ENCODE measurements at places on chromosomes 2 and 18.
A peak's percentile ranks its signal among the peaks of the same experiment; 100 is the strongest.

DNA sequence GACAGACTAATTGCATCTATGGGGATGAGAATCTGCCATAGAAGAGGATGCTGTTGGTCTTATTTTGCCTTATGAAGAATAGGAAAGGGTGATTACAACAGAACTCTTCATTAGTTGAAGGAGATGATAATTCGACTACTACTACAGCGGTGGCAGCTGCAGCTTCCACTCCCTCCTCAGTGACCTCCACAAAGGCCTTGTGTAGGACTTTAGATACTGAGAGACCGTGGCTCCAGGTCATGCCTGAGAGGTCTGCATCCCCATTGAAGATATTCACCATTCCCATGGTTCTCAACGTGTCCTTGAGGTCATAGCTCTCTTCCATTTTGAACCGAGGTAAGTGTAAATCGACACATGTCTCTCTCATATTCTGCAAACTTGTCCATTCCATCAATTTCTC lies 6.4 kb downstream of the SERPINB4 start:
- no peak for DNase-seq

GRCh38 chr18:8348051-8348720 lies 261.1 kb upstream of the RAB12 start:
- no peak for DNase-seq

DNA sequence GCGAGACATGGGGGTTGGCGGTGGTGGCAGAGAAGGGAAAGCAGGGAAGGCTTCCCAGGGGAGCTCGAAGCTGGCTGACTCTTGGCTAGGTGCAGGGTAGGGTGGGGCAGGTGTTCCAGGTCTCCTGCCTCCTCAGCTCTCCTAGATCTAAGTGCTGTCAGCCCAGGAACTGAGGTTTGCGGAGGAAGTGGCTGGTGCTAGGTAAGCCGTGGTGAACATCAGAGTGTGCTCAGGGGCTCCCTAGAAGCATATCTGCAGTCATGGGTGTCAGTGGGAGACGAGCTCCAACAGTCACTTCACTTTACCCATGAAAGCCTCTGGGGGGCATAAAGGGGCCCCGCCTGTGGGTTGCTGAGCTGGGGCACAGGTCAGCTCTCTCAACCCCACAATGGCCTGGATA lies 34.1 kb downstream of the ARHGEF4 start:
- DNase-seq: no peak

- DNase-seq: no peak
Observed at GRCh38 chr2:71423817-71424420, 29.4 kb upstream of the DYSF start.

DNA sequence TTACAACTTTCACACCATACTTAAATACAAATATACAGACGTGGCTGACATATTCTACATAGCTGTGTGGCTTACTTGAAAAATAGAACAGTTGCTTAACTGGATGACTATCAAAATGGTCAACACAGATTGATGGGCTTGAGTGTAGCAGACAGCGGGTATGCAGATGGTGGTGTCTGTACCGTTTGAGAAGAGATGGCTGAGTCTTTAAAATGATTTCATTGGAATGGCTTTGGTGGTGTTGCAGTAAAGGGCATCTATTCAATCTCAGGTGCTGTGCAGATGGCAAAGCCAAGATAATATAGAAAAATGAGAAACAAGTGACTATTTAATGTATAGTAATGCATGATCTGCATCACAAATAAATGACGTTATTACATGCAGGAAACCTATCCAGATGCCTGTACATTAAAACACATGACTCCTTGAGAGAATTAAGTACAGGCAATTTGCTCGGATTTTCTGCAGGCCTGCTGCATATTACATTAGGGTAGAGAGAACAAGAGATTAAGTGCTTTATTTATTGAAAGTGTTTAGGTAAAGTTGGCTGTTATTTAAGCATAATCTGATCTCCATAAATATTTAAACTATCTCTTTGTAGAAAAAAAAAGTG lies 68.5 kb downstream of the AGPS start:
- DNase-seq: no peak

- no peak for DNase-seq
Observed at GRCh38 chr2:235723811-235724465, 230.1 kb downstream of the AGAP1 start.

DNA sequence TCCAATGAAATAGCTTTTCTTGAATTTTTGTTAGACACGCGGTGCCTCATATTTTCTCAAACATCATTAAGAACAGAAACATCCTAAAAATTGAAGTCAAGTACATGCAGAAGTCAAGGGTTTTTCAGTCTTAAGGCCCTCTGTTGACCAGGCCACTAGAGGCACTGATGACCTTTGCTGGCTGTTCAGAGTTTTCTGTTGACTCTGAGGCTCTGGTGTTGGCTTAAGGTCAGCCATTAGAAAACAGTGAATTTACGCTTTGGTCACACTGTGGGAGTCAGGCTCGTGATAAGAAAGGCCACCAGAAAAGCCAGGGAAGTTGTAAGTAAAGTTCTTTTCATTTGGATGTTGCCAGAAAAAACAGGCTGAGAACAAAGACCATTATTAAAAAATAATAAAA lies 5.8 kb upstream of the UPP2 start:
- DNase-seq: no peak

GRCh38 chr2:24380820-24381219 lies 20.5 kb upstream of the ITSN2 start:
- no peak for DNase-seq

- no peak for DNase-seq
Observed at GRCh38 chr2:124437811-124438210, 412.7 kb downstream of the CNTNAP5 start.

- DNase-seq: no peak
Observed at GRCh38 chr2:239376351-239376750, 24.5 kb downstream of the HDAC4 start.

DNA sequence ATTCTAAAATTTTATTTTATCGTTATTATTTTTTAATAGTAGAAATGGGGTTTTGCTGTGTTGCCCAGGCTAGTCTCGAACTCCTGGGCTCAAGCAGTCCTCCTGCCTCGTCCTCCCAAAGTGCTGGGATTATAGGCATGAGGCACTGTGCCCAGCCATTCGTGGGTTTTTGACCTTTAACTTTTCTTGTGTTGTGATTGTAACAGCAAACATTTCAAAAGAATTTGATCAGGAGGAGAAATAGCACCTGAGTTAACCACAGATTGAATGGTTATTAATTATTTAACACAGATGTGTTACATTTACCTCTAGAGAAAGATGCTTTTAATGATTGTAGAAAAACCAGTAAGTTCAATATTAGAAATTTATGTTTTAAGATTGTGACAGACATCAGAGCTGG lies 132.0 kb downstream of the HAUS1 start:
- DNase-seq: no peak

- DNase-seq: no peak
Observed at GRCh38 chr2:216690456-216690852, 4.9 kb downstream of the IGFBP5 start.

- DNase-seq: peak; percentile 6
Observed at GRCh38 chr2:84495539-84496146, 20.7 kb upstream of the DNAH6 start.

DNA sequence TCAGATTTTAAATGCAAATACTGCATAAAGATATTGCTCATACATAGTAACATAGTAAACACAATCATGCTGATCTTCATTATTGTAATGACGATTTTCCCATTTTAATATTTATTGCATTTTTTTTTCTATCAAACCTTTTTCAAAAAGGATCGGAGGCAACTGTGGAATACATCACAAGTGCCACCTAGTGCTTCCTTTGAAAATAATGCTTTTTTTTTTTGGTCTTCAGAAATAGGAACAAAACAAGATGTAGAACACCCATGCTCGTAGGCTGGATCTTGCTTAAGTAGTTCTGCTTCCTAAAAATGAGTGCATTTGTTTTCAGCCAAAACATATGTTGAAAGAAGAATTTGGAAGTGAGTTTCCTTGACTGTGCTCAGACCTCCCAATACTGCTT lies 35.7 kb upstream of the GPR155 start:
- DNase-seq: no peak

- no peak for DNase-seq
Observed at GRCh38 chr2:854460-854859, 96.2 kb upstream of the SNTG2 start.

- DNase-seq: no peak
Observed at GRCh38 chr2:45904946-45905631, 253.6 kb downstream of the PRKCE start.

- DNase-seq: no peak
Observed at GRCh38 chr2:56170504-56170903, 13.3 kb upstream of the CCDC85A start.

DNA sequence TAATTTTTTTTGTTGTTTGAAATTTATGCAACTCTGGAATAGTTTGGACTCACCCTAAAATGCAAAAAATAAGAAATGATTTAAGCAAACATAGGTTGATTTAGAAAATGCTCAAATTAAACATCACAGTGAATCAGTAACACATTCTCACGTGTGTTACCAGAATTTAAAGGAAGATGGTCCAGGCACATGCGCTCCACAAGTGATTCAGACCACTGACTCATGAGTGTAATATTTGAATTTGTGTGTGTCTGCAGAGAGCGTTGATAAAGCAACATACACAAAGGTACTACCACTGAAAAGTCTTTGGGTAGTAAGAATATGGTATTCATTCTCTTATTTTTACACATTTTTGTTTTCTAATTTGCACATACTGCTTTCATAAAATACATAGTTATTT lies 7.9 kb downstream of the SS18 start:
- no peak for DNase-seq

- DNase-seq: no peak
Observed at GRCh38 chr2:139864821-139865302, 1084.7 kb upstream of the NXPH2 start.

DNA sequence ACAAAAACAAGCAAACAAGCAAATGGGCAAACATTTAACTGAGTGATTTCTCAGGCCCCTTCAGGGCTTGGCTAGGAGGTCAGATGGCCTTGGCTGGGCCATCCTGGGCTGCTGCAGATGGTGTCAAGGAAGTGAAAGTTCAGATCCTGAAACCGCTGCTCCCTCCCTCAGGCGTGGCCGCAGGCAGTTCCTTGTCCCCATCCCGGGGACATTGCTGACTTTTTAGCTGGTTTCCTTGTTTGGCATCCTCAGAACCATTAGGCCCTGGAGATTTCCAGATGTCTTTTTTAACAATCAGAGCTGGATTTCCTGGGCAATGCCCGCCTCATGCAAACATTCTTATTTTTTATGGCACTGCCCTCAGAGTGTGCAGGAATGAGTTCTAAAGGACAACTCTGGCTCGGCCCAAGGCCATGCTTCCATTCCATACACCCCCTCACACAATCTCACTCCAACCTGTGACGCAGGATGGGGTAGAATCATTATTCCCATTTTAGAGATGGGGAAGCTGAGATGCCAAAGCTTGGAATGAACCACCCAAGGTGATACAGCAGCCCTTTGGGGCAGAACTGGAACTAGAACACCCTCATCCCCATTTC lies 86.1 kb upstream of the ZCCHC2 start:
- no peak for DNase-seq

DNA sequence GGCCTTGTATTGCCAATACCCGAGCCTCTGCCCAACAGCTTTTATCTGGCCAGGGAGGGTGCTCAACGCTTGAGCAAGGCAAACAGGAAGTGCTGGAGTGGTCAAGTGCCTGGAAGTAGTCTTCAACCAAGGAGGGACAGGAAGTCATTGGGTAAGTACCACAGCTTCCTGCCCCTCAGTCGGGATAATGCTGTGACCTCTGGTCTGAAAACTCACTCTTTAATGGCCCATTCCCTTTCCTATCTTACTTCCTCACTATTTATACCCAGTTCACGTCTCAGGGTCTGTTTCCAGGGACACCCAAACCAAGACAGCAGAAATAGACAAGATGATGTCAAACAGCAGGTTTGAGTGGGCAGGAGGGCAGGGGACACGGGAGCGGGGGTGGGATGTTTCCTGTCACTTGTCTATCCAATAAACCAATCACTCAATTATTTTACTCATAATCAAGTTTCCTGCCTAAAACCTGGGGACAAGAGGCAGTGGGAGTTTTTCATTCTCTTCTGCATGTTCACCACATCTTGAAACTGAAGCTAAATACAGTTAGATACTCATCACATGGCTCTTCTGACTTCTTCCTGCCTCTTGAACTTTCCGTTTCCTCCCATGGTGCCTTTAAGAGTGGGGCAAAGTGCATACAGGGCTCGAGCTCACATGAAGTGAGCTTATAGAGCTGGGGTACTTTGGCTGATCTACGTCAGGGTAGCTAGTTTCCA lies 68.9 kb upstream of the CAB39 start:
- no peak for DNase-seq

DNA sequence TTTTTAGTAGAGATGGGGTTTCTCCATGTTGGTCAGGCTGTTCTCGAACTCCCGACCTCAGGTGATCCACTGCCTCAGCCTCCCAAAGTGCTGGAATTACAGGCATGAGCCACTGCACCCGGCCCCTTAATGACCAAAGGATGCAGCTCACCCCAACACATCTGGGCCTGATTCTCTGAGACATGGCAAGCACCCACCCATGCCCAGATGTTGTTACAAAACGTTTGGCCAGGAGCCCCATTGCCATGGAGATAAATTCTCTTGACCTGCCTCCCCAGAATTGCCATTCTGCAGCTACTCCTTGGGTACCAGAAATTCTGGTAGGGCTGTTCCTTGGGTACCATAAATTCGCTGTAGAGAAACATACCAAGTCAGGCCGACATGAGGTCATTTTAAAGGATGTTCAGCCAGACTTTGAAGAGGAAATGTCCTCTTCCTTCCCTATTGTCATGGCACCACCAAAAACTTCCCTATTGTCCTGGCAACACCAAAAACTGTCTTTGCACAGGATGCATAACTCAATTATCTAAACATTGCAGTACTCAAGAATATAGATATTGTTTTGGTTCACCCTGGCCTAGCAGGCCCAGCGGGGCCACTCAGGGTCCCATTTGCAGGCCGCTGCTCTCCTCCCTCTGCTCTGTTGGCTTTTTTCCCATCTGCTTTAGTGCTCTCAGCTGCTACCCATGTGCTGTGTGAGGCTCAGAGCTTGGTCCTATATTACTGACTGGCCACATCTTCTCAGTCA lies 160.9 kb upstream of the TTC39C start:
- no peak for DNase-seq

GRCh38 chr18:44197832-44198611 lies 482.7 kb upstream of the SETBP1 start:
- no peak for DNase-seq

- DNase-seq: no peak
Observed at GRCh38 chr2:60359569-60359968, 193.9 kb downstream of the BCL11A start.

- DNase-seq: no peak
Observed at GRCh38 chr2:11652553-11652952, 17.4 kb downstream of the NTSR2 start.

DNA sequence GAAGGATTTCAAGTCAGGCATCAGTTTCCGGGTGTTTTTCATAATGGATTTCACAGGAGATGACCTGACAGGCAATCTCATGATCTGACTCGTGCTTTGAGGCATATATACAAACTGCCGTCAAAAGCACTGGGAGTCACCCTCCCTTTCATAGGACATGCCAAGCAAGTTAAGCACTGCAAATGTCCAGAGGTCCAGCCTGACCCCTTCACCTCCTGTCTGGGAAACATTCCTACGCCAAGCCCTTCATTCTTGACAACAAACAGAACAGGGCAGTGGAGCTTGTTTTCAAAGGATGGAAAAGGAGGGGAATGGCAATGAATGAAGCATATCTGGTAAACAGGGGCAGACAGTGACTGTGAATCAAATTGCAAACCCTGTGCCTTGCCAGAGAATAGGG lies 963.6 kb downstream of the BCL11A start:
- no peak for DNase-seq

- no peak for DNase-seq
Observed at GRCh38 chr2:211417544-211417943, 861.1 kb downstream of the CPS1 start.

- no peak for DNase-seq
Observed at GRCh38 chr2:8632755-8633154, 49.1 kb upstream of the ID2 start.

GRCh38 chr18:10951631-10952544 lies 197.5 kb downstream of the PIEZO2 start:
- no peak for DNase-seq

All from activated CD8-positive, alpha-beta memory T cell treated with anti-CD3 and anti-CD28 coated beads for 4 hours (primary cell).